Bronchial smooth muscle cell (primary cell): ENCODE measurements at places on chromosomes 3 and 15. TPM values are rescaled to one million over a fixed set of nuclear protein-coding genes. Genes with fewer than 3 reads are reported as not detected.

The ZNF619 gene
- total RNA-seq = 5.0 and 5.8 TPM in 2 replicates

The ATP8B4 gene
- 6.9 and 29.4 TPM in 2 replicates for total RNA-seq

The ADPGK gene
- total RNA-seq = 40.9 and 42.1 TPM in 2 replicates

The ACVR2B gene
- 0.95 and 1.7 TPM in 2 replicates for total RNA-seq

The CCDC80 gene
- total RNA-seq = 281 and 1,910 TPM in 2 replicates

The SLC33A1 gene
- total RNA-seq = 13.6 and 24.6 TPM in 2 replicates

The ACTC1 gene
- 0.16 TPM in 1 of 2 replicates, not detected in the other for total RNA-seq

The CCK gene
- total RNA-seq = 3.9 and 43.5 TPM in 2 replicates

The SCAP gene
- total RNA-seq = 42.2 and 68.9 TPM in 2 replicates

The FOXB1 gene
- total RNA-seq = not detected in 2 replicates

The FILIP1L gene
- total RNA-seq = 7.6 and 16.2 TPM in 2 replicates

The SACM1L gene
- total RNA-seq = 27.1 and 32.4 TPM in 2 replicates

The RASL12 gene
- total RNA-seq = 31.7 and 58.0 TPM in 2 replicates

The HACD2 gene
- 6.4 and 7.6 TPM in 2 replicates for total RNA-seq

The TRIM59 gene
- 5.8 and 16.1 TPM in 2 replicates for total RNA-seq

The FETUB gene
- total RNA-seq = not detected in 2 replicates

The CEP70 gene
- total RNA-seq = 23.8 and 26.3 TPM in 2 replicates

The SH2D7 gene
- total RNA-seq = not detected in 2 replicates

The MRPL46 gene
- 10.7 and 11.9 TPM in 2 replicates for total RNA-seq

The UPK1B gene
- under 0.01 TPM in 1 of 2 replicates, not detected in the other for total RNA-seq

The CPNE4 gene
- total RNA-seq = not detected in 2 replicates

The ISLR2 gene
- under 0.01 and 0.16 TPM in 2 replicates for total RNA-seq

The THRB gene
- total RNA-seq = 0.09 and 0.79 TPM in 2 replicates

The B4GALT4 gene
- 23.0 and 24.1 TPM in 2 replicates for total RNA-seq

The ITPKA gene
- 5.2 TPM in 2 replicates for total RNA-seq

The ZWILCH gene
- 7.8 and 10.7 TPM in 2 replicates for total RNA-seq

The RBM15B gene
- total RNA-seq = 24.3 and 28.3 TPM in 2 replicates

The AADACL2 gene
- total RNA-seq = not detected in 2 replicates

The BCHE gene
- 0.77 and 10.4 TPM in 2 replicates for total RNA-seq

The PPP1R14D gene
- total RNA-seq = not detected in 2 replicates

The HIGD2B gene
- total RNA-seq = under 0.01 TPM in 1 of 2 replicates, not detected in the other

The CCDC33 gene
- 0.16 TPM in 1 of 2 replicates, not detected in the other for total RNA-seq

The PLCH1 gene
- under 0.01 and 0.09 TPM in 2 replicates for total RNA-seq

The MFGE8 gene
- 67.0 and 70.6 TPM in 2 replicates for total RNA-seq

The ANKRD63 gene
- not detected in 2 replicates for total RNA-seq

The CCR8 gene
- total RNA-seq = not detected in 2 replicates

The NANOGP8 gene
- total RNA-seq = not detected in 2 replicates

The FEZF2 gene
- not detected in 2 replicates for total RNA-seq

The RAB6B gene
- total RNA-seq = 0.16 and 0.52 TPM in 2 replicates

The SYNPR gene
- not detected in 2 replicates for total RNA-seq
